Activated CD4-positive, CD25-positive, alpha-beta regulatory T cell treated with anti-CD3 and anti-CD28 coated beads, Interleukin-2, amount 50 U/mL, for 72 hours (primary cell): ENCODE measurements at places on chromosomes 2 and 18.
A peak's percentile ranks its signal among the peaks of the same experiment; 100 is the strongest.

DNA sequence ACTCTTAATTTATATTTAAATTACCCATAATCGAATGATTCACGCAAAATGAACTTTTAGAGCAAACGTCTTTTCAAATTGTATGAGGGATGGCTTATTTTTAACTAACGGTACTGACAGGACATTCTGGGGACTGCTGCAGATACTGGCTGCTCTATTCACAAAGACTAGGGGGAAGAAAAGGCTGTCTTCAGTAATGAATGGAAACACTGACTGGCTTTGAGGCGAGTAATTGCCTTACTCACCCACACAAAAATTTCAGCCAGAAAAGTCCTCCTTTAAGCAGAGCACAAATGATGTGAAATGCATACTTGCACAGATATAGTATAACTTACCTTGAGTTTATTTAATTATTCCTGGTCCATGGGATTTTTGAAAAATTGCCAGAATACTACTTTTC lies 852.6 kb downstream of the DPP10 start:
- no peak for DNase-seq

DNA sequence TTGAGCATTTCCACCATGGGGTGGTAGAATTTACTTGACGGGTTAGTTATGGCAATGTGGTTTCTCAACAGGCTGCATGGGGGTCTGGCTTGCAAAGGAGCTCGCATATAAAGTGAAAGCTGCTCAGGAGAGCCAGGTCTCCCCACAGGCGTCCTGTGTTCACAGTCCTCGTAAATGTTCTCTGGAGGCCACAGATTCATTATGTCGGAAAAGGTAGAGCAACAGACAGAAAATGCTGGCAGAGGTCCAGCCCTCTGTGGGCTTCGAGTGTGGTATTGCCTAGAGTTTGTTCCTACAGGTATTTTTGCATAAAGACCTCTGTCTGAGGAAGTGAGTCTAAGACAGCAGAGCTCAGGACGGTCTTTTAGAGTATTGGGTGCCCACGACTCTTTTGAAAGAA lies 96.4 kb downstream of the CDCA7 start:
- no peak for DNase-seq

GRCh38 chr2:174835797-174836255 lies 71.6 kb upstream of the CHRNA1 start:
- no peak for DNase-seq

DNA sequence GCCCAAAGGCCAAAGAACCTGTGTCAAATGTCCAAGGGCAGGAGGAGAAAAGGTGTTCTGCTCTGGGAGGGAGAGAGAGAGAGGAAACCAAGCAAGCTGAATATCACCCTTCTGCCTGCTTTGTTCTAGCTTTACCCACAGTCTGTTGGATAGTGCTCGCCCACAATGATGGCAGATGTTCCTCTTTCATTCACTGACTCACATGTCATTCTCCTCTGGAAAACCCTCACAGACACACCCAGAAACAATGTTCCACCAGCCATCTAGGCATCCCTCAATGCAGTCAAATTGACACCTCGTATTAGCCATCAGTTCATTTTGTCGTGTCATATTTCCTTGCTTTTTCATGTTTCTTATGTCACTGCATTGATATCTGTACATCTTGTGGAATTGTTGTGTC lies 150.3 kb downstream of the UBR3 start:
- DNase-seq, result no peak

GRCh38 chr2:238101891-238102841 lies 2.0 kb downstream of the ESPNL start:
- DNase-seq, result no peak

DNA sequence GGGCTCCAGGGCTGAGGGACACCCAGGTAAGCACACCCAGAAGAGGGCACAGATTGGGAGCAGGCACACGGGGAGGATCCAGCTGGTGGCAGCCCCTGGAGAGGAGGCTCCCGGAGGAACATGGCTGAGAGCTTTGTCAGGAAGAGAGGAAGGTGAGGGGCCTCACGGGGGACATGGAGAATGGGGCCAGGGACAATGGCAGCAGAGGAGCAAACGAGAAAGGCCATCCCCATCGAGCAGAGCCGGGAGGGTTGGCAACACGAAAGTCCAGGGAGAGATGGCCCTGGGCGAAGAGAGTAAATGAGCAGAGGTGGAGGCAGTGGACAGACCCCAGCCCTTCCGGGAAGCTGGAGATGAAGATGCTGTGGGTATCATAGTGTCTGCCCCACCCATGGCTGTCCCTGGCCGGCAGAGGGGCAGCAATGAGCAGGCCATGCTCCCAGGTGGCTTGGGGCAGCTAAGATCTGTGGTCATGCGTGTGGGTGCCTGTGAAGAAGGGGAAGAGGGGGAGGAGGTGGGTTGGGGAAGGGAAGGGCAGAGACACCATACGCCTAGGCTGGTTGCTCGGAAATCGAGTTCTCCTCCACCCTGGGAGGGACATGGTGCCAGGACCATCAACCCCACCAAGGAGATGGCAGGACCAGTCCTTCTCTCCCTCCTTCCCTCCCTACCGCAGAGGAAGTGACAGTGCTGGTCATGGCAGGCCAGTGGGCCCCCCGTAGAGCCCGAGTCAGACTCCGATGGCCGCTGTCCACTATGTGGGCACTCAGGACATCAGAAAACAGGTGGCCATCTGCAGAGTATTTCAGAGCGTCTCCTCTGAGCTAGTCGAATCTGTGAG lies 191.7 kb downstream of the NDUFA10 start:
- peak; percentile 19 for DNase-seq

DNA sequence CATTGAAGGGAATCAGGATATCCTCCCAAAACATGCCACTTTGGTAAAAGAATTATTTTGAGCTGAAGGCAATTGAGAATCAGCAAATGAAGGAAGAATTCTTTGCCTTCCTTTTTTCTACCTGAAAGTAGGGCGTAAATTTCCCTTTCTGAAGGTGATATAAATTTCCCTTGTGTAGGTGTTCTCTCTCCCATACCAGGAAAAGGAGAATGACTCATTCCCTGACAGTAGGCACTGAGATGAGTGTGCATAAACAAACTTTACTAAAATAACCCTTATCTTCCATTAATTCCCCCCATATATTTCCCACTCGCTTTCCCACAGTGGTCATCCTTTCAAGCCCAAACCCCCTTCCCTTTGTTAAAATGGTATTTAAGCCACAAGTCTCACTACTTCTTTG lies 1339.0 kb downstream of the LRP1B start:
- no peak for DNase-seq

- DNase-seq, result no peak
These were observed 58.3 kb downstream of the FBXO36 start for GRCh38 chr2:229980431-229981184.

GRCh38 chr2:28721601-28722191 lies 29.9 kb upstream of the PPP1CB start:
- DNase-seq, result no peak

DNA sequence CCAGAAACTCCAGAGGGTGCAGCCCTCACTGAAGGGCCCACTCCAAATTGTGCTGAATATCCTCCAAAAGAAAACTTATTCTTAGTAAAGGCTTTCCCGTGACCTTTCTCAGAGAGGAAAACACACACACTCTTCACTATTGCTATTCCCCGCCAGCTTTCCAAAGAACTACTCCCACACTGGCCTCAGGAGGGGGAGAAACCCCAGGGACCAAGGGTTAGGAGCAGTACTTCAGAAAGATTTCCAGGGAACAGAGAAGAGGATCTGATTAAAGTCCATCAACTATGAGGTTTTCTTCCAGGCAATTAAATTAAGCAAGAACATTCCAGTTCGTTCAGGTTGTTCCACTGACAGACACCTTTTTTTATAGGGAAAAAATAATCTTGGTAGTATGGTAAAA lies 150.2 kb downstream of the TTC32 start:
- DNase-seq, result no peak

GRCh38 chr18:59416818-59417217 lies 57.8 kb upstream of the LMAN1 start:
- no peak for DNase-seq

DNA sequence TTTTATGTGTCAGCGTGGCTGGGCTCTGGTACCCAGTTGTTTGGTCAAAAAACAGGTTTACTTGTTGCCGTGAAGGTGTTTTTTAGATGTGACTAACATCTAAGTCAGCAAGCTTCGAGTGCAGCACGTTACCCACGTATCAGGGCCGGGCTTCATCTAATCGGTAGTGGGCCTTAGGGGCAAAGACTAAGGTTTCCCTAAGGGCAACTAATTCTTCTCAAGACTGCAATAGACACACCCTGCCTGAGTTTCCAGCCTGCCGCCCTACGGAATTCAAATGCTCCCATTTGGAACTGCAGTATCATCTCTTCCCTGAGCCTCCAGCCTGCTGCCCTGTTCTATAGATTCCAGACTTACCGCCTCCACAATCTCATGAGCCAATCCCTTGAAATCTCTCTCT lies 27.7 kb downstream of the FHL2 start:
- no peak for DNase-seq

DNA sequence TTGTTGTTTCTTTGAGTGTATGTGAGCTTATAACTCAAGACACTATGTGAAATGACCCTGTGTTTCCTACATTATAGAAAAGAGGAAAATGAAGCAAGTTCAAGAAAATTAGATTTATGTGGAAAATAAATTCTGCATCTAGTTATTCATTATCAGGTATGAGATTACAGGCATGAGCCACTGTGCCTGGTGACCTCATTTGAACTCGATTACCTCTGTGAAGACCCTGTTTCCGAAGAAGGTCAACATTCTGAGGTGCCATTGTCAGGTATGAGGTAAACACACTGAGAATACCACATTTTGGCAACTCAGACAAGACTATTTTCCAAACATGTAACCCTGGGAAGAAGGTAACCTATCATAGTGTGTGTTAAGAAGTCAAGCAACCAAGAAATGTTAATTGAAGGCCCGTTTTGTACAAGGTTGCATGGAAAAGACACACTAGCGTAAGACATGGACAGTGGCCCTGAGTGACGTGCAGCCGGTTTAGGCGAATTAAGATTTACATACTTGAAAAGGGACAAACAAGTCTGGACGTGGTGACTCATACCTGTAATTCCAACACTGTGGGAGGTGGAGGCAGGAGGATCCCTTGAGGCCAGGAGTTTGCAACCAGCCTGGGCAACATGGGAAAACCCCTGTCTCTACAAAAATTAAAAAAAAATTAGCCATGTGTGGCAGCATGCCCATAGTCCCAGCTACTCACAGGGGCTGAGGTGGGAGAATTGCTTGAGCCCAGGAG lies 186.6 kb downstream of the NEDD4L start:
- DNase-seq, result no peak

DNA sequence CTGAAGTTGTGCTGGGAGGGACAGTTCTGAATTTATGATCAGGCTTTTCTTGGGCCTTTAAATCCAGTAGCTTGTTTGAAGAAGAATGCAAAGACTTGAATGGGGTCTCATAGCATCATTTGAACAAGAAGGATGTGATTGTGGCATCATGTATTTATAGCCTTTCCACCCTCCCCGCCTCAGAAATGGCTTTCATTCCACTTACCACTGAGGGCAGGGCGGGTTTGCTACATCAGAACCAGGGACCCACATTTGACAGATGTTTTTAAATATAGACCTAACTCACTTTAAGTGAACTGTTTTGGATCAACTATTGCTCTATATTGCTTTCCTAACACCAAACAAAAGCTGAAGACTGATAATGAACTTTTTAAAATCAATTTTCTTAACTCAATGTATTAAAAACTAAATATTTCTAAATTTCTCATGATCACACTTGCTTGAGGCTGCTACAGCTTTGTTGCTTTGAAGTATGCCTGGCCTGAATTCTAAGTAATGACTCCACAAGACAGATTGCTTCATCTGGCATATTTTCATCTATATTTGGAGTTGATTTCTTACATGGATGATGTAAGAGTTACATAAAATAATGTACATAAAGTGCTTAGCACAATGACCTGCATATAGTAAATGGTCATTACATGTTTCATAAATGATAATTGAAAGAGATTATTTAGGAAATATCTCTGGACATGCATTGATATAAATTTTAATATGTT lies 1552.9 kb upstream of the SLC39A10 start:
- no peak for DNase-seq

GRCh38 chr18:25256439-25256838 lies 95.5 kb downstream of the ZNF521 start:
- DNase-seq, result no peak

GRCh38 chr2:634636-635388 lies 42.4 kb downstream of the TMEM18 start:
- DNase-seq, result no peak

DNA sequence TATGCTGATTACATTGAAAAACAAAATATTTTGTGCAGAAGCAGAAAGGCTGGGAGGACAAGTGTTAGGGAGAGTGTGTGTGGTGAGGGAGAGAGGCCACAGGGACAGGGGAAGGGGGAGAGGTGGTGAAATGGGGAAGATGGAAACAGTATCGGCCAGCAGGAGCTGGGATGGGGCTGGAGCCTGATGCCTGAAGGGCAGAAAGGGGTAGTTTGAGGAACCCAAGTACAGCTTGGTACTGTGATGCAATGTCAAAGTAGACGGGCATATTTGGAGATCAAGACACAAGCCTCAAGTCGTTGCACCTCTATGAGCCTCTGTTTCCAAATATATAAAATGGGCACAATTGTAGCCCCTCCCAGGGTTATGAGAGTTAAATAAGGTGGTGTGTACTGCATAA lies 152.1 kb downstream of the LPIN1 start:
- no peak for DNase-seq

GRCh38 chr2:232013701-232014353 lies 52.3 kb downstream of the DIS3L2 start:
- DNase-seq, result no peak

- no peak for DNase-seq
These were observed 4.5 kb downstream of the PSTPIP2 start for GRCh38 chr18:46067438-46068007.

GRCh38 chr2:159179696-159180095 lies 106.8 kb downstream of the WDSUB1 start:
- no peak for DNase-seq

DNA sequence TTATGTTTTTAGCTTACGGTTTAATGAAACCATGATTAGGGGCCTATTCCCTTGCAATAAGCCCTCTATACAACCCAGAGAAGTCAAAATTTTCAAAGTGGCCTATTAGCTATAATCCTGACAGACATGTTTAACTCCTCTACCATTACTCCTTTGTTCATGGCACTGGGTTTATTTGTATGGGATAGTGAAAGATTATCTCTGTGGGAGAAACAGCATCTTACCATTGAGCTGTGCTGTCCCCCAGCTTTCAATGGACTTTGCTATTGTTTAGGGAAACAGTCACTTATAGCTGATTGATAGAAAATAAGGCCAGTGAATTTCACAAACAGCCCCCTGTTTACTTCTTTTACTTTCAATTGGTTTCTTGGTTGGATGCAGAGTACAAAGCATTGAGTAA lies 675.2 kb upstream of the GCFC2 start:
- no peak for DNase-seq

- no peak for DNase-seq
These were observed 61.4 kb downstream of the SLC4A3 start for GRCh38 chr2:219688560-219689445.
